Inflammatory macrophage treated with lipopolysaccharide for 4 hours (primary cell): ENCODE measurements at places on chromosomes 1 and 21.

DNA sequence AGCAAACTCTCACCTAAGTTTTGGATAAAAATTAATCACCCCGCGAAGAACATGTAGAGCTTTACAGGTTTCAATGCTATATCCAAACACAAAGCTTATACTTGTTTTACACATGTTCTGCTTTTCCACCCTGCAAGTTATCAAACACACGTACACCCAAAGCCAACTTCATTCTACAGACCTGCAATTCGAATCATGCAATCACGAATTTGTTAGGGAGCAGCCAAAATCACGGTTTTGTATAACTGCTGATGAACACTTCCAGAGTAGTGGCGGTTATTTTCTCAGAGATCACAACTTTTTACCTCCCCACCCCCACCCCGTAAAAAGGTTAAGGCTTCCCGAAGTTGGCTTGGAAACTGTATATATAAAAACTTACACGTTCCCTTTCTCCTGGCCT lies 1.4 kb downstream of the HMGN1 start:
- no peak for DNase-seq

DNA sequence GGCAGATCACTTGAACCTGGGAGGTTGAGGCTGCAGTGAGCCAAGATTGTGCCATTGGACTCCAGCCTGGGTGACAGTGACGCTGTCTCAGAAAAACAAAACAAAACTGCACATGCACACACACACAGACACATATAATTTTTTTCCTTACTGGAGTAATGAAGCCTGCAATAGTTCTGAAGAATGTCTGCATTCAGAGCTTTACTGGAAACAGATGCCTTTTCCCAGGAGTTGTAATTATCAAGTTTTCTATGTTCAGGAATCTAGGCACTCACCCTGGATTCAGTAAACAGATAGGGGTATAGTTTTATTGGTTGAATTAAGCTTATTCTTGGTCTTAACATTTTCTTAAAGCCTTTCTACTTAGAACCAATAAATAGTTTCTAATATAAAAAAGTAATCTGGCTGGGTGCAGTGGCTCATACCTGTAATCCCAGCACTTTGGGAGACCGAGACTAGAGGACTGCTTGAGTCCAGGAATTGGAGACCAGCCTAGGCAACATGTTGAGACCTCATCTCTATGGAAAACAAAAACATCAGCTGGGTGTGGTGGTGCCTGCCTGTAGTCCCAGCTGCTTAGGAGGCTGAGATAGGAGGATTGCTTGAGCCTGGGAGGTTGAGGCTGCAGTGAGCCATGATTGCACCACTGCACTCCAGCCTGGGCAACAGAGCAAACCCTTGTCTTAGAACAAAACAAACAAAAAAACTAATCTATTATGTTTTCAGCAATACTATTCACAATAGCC lies 15.8 kb downstream of the SPEN start:
- DNase-seq = no peak

DNA sequence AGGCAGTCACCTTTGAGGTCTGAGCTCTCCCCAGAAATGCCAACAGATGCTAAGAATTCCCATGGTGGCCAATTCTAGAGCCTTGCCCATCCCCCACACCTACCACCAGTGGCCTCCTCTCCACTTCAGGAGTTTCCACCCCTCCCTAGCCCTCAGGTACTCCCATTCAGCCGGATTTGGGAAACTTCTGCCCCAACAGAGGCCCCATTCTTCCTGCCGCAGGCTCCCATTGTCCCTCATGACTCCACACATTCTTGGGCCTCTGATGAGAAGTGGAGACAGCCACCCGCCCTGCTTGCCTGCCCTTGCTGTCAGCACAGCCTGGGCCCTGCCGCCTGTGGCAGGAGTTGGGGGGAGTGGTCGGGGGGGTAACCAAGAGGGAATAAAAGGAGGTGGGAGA lies 4.6 kb downstream of the BLACAT1 start:
- no peak for DNase-seq

GRCh38 chr1:83102630-83103071 lies 896.3 kb downstream of the TTLL7 start:
- no peak for DNase-seq

DNA sequence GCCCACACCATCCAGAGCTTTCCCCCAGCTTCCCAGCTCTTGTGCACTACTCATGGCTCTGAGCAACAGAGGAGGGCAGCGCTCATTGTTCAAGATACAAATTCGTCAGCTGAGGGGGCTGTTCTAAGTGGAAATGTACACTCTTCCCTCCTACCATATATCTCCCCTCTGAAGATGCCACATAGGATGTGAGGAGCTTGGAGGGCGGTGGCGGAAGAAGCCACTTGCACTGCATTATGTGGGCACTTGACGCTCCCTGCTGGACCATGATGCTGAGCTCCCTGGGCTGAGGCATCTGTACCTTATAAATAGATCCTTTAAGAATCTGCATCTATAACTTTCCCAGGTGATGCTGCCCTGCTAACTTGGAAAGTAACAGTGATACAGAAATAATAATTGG lies 477.6 kb upstream of the DEPDC1 start:
- DNase-seq = no peak

DNA sequence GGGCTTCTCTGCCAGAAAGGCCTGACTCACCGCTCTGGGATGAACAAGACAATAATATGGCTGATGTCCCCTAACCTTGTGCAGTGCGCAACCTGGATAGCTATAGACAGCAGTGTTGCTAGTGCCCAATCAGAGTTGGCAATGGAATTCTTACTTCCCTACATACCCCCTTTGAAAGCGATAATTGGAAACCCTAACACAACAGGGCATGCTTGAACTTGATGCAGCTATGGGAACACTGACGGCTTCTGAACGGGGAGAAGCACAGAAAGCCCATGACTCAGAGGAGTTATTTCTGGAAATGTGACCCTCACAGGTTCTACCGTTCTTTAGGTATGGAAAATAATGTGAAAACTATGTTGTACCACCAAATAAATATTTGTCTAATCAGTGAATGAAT lies 200.6 kb downstream of the TRABD2B start:
- DNase-seq = no peak

DNA sequence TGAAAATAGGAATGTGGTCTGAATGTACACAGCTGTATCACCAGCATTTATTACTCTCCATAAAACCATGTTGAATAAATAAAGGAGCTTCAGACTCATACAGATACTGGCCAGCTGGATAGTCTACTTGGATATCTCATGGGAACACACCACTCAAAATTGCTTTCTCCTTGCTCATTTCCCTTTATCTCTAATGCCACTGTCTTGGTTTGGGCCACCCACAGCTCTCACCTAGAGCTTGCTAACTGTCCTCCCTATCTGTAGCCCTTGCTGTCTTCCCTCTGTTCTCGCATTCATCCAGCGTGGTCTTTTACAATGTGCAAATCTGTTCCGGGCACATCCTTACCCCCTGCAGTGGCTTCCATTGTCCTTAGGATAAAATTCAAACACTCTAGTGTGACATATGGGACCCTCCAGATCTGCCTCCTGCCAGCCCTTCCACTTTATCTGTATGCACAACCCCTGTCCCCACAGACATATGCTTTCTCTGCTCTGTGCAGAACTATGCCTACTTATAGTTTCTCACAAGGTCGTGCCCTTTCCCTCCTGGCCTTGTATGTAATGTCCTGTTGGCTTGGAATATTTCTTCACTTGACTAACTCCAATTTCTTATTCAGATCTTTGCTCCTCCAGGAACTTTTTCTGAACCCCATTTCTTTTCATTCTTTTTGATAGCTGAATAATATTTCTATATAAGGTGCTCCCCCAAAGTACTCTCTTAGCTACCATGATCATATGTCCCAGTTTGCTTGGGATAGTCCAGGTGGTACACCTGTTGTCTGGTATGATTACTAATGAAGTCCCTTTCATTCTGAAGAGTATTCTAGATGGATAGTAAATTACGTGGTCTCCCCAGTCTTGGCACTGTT lies 2.9 kb downstream of the FLVCR1 start:
- no peak for DNase-seq

GRCh38 chr1:41537251-41537650 lies 52.8 kb upstream of the EDN2 start:
- DNase-seq = no peak

DNA sequence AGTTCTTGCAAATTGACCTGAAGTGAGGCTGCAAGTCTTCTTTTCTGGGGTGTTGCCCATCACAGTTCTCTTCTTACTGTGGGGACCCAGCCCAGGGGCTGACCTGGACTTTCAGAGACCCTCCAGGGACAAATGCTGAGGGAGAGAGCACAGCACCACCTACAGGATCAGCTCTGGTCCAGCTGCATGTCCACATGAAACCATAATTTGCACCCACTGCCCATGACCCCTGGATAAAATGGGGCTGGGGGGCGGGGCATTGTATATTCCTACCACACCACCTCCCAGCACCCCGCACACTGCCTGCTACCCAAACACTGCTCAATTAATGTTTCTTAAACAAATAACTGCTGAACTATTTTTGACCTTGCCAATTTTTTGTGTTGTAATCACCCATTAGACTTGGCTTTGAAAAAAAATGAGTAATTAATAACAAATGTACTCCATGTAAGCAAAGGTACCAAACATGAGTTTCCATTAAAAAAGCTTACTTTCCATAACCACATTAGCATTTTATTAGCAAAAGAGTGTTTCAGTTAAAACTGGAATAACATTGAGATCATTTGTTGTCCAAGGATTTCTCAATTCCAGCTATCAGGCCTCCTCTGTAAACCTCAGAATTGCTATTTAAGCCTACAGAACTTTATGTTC lies 168.0 kb upstream of the RAB4A start:
- no peak for DNase-seq

DNA sequence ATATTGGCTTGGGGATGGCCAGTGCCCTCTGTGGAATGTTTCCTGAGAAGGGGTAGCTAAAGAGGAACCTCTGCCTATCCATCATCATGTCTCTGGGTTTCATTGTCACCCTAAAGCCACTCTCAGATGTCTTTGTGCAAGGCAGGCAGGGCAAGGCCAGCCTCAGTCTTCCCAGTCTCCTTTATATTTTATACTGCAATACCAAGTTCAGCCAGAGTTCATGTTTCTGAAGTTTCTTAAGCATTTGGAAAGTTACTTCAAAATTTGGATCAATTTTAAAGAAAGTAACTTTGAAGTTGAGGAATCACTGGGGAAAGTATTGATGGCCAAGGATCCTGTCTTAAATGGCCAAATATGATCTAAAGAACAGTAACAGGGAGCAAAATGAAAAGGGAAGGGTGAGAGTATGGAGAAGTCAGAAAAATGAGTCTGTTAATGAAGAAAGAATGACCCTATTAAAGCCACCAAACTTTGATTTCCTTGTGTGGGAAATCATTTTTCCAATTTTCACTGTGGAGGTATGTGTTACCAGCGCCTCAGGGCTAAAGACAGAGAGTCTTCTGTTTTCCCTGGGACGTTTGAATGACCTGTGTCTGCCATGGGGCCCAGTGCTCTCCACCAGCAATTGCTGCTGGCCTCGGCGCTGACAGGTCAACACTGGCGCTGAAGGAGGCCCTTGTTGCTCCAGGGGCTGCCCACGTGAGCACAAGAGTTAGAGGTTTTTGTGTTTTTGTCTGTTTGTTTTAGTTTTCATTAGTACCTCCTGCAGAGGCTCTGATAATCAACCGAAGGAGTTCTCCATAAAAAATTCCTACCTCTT lies 93.9 kb downstream of the ATP5PO start:
- DNase-seq = no peak

DNA sequence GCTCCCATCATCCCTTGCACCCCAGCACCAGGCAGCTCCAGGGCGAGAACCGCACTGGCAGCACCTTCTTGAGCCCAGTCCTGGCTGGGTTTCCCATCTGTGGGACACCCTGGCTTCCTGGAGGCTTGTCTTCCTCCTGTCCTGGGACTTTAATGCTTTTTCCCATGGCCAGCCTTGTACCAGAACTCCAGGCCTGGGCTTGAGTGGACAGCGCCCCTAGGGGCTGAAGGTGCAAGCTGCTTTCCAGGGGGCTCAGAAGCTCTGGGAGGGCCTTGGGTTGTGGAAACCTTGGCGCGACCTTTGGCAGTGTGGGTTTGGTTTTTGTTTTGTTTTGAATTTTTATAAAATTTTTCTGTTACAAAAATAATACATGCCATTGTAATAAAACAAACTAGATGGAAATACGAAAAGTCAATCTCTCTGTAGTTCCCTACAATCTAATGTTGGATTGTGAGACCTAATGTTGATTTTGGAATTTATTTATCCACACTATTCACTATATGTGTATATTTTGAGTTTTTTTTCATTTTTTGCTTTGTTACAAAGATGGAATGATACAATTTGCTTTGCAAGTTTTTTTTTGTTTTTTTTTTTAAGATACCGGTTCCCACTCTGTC lies 33.8 kb upstream of the RPL11 start:
- DNase-seq = peak; percentile 45

- peak; percentile 31 for DNase-seq
Observed at GRCh38 chr1:160520582-160520981, 2.5 kb downstream of the SLAMF6 start.

GRCh38 chr1:20411196-20411980 lies 74.6 kb downstream of the CAMK2N1 start:
- no peak for DNase-seq

DNA sequence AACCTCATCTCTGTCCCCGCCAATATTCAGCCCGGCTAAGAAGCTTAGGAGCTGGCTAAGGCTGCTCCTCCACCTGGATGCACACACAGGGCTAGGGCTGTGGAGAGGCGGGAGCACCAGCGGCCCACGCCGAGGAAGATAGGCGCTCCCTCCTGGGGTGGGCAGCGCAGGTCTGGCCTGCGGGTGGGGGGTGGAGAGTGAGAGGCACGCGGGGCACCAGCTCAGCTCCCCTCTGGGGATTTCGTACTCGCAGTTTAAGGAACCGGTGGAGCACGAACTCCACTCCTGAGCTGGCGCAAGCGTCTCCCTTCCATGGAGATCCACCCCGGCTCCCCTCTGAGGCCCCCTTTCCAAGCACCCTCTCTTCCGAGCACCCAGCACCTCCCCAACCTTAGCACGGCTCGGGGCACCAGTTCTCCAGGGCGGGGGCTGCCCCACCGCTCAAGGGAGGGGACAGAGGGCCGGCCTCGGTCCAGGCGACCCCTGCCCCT lies 433 bp upstream of the KAZN start:
- no peak for DNase-seq

GRCh38 chr1:152580433-152580832 lies at the start of gene LCE3D:
Gene LCE3D, minus strand, starts transcription at chr1:152580516. Its CDS starts 580 bp downstream, at chr1:152579936.
- DNase-seq = no peak

DNA sequence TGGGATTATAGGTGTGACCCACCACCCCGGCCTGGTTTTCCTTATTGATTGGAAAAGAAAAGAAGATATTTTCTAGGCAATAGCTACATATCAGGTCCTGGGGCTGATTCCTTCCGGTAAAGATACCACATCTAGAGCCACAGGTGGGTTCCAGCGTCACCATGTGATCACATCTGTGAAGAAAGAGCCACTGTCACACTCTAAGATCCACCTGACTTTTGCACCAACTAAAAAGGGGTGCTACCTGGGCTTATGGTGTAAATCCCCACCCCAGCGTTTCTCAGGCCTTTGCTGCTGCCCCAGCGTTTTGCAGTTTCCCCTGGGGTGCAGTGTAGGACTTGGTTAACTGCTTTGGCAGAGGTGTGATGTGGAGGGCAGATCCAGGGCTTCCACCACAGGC lies 22.3 kb upstream of the PDE9A start:
- DNase-seq = no peak
